ENCODE measurements at places on chromosomes 2 and 18. TPM values are rescaled to one million over a fixed set of nuclear protein-coding genes. Genes with fewer than 3 reads are reported as not detected.
A peak's percentile ranks its signal among the peaks of the same experiment; 100 is the strongest.

The SH3RF3 gene
- total RNA-seq, result 0.47 TPM

The DNMT3A gene
- total RNA-seq, result 102 TPM

The B3GNT7 gene
- total RNA-seq, result not detected

DNA sequence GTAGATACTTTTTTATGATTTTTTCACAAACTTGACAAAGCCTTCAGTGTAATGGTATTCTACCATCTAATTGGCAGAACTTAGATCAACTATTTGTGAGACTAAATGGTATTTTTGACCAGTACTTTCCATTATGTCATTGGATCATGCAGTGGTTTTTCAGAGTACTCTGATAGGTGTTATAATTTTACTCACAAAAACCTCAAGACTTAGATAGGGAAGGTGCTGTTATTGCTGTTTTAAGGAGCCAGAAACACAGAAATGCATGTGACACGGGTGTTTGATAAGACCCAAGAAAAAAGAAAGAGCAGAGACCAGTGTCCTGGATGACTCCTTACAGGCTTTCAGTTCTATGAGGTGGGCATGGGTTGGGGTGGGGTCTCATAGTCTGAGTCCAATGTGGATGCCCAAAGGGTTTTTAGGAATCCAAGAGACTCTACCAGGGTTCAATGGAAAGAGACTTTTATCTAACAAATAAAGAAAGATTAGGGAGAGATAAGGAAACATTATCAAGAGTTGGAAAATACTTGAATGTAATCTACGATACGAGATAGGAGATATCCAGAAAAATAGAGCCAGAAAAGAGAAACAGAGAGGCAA, 31.3 kb downstream of the SP140 start:
- peak; percentile 54 for DNase-seq
- H3K36me3 ChIP-seq, result peaks cover 49% of the 10 kb centered on the region
- H3K27me3 ChIP-seq, result no peaks in the 10 kb centered on the region
- peak overlapping the region; percentile 39 for H3K4me3 ChIP-seq

DNA sequence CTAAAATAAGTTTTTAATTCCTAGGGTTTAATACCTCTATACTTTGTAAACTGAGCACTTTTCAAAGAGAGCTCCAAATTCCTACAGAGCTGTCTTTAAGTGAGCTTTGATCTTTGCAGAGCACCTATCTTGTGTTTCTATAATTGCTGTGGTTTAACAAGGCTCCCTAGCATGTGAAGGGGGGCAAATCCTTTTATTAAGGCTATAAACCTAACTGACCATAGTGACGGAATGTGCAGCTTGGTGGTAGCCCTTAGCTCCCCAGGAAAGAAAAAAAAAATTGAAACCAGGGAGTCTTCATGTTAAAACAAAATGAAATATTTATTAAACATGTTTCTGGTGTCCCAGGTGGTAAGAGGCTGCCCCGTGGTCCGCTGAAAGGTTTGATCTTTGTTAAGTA, 78.6 kb upstream of the ETAA1 start:
- H3K36me3 ChIP-seq, result no peaks in the 10 kb centered on the region
- H3K4me3 ChIP-seq, result no peak overlapping the region
- H3K27ac ChIP-seq, result no peak overlapping the region
- DNase-seq, result no peak
- H3K27me3 ChIP-seq, result no peaks in the 10 kb centered on the region

GRCh38 chr2:149068996-149069888, 30.7 kb downstream of the LYPD6B start:
- peak; percentile 76 for DNase-seq
- peak overlapping the region; percentile 75 for H3K27ac ChIP-seq
- H3K36me3 ChIP-seq, result no peaks in the 10 kb centered on the region
- H3K27me3 ChIP-seq, result peaks cover 15% of the 10 kb centered on the region

DNA sequence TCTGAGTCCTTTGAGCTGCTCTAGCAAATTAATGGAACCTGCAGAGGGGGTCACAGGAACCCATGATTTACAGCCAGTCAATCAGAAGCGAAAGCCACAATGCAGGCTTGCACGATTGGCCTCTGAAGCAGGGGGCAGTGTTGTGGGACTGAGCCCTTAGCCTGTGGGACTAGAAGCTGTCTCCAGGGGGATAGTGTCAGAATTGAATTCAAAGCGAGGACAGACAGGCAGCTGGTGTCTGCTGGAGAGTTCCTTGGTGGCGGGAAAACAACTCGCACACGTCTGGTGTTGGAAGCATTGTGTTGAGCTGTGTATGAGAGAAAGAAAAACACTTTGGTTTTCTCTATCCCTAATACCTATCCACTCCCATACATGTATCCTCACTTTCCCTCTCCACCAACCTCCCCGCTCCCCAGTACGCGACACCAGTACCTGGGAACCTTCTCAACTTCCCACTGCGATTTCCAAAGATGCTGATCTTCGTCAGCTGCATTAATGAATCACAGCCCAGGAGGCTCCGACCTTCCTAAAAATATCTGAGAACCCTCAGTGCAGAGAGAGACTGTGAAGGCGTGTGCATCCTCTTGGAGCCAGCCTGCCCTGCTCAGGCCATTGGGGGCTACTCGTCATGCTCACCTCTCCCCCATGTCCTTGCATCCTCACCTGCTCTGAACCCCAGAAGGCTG, 88.2 kb downstream of the HS1BP3 start:
- no peak overlapping the region for H3K4me3 ChIP-seq
- no peak for DNase-seq
- no peak overlapping the region for H3K27ac ChIP-seq
- H3K36me3 ChIP-seq, result no peaks in the 10 kb centered on the region
- H3K4me1 ChIP-seq, result no peaks in the 10 kb centered on the region
- peaks cover 5% of the 10 kb centered on the region for H3K27me3 ChIP-seq

DNA sequence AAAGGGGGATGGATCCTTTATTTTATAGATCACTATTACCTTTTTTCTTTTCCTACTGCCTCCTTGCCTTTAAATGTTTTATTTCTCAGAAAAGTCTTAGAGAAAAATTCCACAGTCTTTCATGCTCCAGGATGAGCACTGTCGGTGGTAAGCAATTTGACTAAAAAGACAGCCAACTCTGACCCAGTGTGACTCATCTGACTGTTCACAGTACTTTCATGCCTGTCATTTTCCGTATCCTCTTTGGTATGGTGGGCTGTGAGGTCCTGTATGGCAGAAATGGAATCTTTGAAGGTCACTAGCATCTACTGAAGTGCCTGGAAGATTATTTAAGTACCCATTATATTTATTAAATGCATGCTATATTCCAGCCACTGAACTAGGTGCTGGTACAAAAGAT, 2.1 kb upstream of the RFTN2 start:
- DNase-seq, result no peak
- H3K36me3 ChIP-seq, result no peaks in the 10 kb centered on the region
- H3K27ac ChIP-seq, result no peak overlapping the region
- peaks cover 23% of the 10 kb centered on the region for H3K27me3 ChIP-seq
- no peaks in the 10 kb centered on the region for H3K4me1 ChIP-seq

DNA sequence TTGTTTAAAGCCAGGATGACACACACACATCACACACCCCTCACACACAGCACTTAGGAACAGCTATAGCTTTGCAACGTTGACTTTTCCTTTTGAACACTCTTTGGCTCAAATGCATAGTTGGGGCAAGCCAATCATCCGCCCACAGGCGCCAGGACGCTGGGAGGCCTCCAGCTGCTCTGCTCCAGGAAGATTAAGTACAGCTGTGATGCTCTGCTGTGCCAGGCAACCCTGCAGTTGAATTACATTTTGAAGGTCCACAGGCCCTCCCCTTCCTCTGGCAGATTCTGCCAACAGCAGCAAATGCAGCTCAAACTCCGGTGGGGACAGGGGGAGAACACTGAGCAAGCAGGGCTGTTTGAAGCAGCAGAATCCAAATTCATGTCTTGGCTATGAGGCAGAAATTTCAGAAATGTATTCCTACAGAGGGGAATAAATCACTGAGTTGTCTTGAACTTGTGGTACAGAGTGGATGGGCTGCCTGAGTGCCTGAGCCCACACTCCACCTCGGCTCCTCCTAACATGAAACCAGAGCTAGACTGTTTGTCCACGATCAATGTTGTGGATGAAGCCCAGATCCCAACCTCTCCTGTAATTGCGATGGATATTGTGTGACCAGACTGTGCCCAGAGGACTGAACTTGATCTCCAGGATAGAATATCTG, 86.5 kb upstream of the PPP1CB start:
- H3K36me3 ChIP-seq, result no peaks in the 10 kb centered on the region
- no peaks in the 10 kb centered on the region for H3K27me3 ChIP-seq
- H3K4me1 ChIP-seq, result peaks cover 3% of the 10 kb centered on the region
- H3K4me3 ChIP-seq, result no peak overlapping the region
- no peak overlapping the region for H3K27ac ChIP-seq

DNA sequence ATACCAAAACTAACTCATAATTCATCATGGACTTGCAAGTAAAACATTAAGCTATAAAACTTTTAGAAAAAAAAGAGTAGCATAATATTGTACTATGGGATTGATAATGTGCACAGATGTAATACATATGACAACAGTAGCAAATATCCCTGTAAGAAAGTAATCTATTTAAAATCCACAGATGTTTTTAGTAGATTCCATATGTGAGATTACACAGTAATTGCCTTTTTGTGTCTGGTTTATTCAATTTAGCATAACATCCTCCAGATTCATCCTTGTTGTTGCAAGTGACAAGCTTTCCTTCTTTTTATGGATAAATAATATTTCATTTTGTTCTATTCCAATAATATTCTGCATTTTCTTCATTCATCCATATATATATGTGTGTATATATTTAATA, 278.2 kb upstream of the LRRTM4 start:
- no peaks in the 10 kb centered on the region for H3K27me3 ChIP-seq
- DNase-seq, result no peak
- no peak overlapping the region for H3K27ac ChIP-seq
- H3K4me3 ChIP-seq, result no peak overlapping the region

DNA sequence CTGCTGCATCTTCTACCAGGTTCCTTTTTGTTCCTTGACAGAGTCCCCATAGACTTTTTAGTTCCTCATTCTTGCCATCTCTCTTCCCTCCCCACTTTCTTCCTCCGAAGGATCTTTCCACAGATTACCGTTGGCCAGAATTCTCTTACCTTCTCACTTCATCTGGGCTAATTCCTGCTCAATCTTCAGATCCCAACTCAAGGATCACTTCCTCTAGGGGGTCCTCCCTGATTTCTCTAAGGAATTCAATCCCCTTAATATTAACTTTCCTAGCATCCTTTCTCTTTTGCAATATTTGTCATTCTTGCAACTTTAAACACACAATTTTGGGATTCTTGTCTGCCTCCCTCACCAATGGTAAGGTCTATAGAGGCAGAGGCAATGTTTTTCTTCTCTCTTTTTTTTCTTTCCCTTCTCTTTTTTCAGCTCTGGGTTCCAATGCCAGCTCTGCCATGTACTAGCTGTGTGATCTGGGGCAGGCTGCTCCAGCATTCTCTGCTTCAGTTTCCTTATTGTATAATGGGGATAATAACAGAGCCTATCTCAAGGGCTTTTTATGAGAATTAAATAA, 5.4 kb upstream of the KCNE4 start:
- H3K27ac ChIP-seq, result no peak overlapping the region
- H3K4me3 ChIP-seq, result no peak overlapping the region
- H3K27me3 ChIP-seq, result no peaks in the 10 kb centered on the region
- H3K4me1 ChIP-seq, result no peaks in the 10 kb centered on the region
- no peaks in the 10 kb centered on the region for H3K36me3 ChIP-seq
